Amniotic stem cell (primary cell): ENCODE measurements at places on chromosomes 7 and 10.

GRCh38 chr10:132185601-132186487 is 904 bp upstream of the DPYSL4 start:
- DNase-seq: no peak

GRCh38 chr10:5291501-5292195 is 73.1 kb upstream of the UCN3 start:
- DNase-seq: peak; percentile 9

DNA sequence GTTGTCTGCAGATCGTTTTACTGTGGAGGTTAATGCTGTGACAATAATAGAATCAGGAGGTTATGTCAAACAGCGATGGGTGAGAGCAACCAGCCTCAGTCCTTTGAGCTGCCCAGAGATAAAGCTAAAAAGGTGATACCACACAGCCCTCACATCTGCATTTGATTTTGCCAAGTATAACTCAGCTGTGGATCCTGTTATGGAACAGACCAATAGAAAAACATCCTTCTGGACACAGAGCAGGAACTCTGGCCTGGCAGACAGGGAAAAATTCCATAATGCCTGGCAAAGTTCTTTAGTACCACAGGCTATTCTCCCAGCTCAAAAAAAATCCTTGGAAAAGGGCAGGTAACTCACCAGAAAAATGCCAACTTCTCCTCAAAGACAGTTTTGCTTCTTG is 87.1 kb upstream of the PDLIM1 start:
- no peak for DNase-seq

DNA sequence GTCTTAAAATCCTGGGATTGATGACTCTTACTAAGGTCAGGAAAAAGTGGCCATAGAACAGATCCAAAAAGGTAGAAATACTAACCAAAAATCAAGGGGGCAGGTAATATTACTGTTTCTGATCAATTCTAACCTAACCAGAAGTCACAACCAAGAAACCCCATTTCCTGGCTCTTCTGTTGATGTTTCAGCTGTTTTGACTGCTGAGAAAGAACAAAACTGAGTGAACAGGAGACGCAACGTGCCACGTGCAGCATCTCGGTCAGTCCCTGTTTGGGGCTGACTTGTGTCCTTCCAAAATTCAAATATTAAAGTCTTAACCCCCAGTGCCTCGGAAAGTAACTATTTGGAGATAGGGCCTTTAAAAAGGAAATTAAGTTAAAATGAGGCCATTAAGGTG is 56.8 kb downstream of the JAZF1 start:
- no peak for DNase-seq

DNA sequence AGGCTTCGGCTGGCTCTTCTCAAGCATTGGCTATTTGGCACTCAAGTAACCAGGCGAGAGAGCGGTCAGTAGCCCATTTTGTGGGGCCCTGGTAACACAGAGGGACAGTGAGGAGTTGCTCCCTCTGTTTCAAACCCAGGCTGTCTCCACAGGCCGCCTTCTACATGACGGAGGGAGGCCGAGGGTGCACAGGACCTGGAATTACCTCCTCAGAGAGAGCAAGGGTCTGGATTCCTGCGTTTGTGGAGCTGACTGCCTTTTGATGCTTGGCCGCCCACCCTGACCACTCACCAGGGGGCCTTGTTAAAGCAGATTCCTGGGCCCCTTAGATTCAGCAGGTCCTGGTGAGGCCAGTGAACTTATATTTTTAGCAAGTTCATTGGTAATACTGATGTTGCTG is 12.3 kb downstream of the UPP1 start:
- DNase-seq: no peak
